ENCODE measurements at places on chromosomes 2 and 18. TPM values are rescaled to one million over a fixed set of nuclear protein-coding genes. Genes with fewer than 3 reads are reported as not detected.

Gene GALNT14
- 1.7 TPM for total RNA-seq

Gene PMAIP1
- 1.3 TPM for total RNA-seq

Gene POMC
- total RNA-seq = 1.2 TPM

Gene COL3A1
- total RNA-seq = 1,346 TPM

Gene XRCC5
- total RNA-seq = 189 TPM

Gene SERPINB13
- not detected for total RNA-seq

- peaks cover 3% of the 10 kb centered on the region for H3K4me1 ChIP-seq
- H3K36me3 ChIP-seq = peaks cover 4% of the 10 kb centered on the region
Observed at GRCh38 chr2:36554531-36554930, 43.4 kb downstream of the FEZ2 start.

- peaks cover 34% of the 10 kb centered on the region for H3K4me1 ChIP-seq
- H3K27me3 ChIP-seq = no peaks in the 10 kb centered on the region
- DNase-seq = no peak
- no peak overlapping the region for H3K27ac ChIP-seq
- no peaks in the 10 kb centered on the region for H3K36me3 ChIP-seq
Observed at GRCh38 chr2:207150284-207150683, 15.5 kb downstream of the KLF7 start.

DNA sequence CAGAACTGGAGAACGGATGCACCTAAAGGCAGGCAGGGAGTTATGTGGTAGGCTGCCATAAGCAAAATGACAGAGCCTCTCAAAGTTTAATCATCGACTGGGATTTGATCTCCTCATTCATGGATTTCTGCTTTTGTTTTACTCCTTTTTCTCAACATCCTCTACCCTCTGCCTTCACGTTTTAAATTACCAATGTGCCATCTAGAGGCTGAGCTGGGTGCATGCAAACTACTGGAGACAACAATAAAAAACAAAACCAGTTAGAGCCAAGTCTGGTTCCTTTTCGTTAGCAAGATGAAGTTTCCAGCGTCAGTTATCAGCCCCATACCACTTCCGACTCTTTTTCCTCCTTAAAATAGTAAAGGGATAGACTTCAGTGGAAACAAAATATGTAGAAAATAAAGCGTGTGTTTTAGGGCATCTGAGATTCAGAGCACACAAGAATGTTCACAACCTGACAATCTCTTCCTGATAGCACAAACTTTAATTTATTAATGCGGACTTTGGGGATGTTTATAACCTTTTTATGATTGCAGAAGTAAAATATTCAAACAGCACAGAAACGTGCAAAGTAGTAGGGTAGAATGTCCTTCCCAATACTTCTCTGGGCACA is 117.0 kb downstream of the LAMA1 start:
- H3K36me3 ChIP-seq = no peaks in the 10 kb centered on the region
- H3K27ac ChIP-seq = no peak overlapping the region
- no peaks in the 10 kb centered on the region for H3K27me3 ChIP-seq
- no peak for DNase-seq
- no peaks in the 10 kb centered on the region for H3K4me1 ChIP-seq

GRCh38 chr2:8234253-8234652 is 447.6 kb upstream of the ID2 start:
- no peak overlapping the region for H3K4me3 ChIP-seq
- no peaks in the 10 kb centered on the region for H3K27me3 ChIP-seq
- H3K27ac ChIP-seq = no peak overlapping the region
- no peak for DNase-seq
- peaks cover 3% of the 10 kb centered on the region for H3K4me1 ChIP-seq
- H3K36me3 ChIP-seq = no peaks in the 10 kb centered on the region

DNA sequence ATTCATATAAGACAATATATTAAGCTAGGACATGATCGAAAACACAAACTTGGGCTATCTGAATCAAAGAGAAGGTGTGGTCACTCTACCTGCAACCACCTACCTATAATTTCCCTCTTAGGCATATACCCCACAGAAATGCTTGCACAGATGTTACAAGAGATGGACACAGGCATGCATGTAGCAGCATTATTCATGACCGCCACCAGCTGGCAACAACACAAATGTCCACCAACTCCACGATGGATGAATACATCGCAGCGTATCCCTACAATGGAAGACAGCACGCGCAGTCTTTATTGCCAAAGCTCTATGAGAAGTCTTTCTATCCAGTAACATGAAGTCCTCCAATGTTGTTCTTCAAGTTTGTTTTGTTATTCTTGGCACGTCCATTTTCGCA is 90.8 kb downstream of the ARL4C start:
- no peak overlapping the region for H3K27ac ChIP-seq
- no peaks in the 10 kb centered on the region for H3K27me3 ChIP-seq
- H3K4me3 ChIP-seq = no peak overlapping the region
- no peaks in the 10 kb centered on the region for H3K4me1 ChIP-seq

DNA sequence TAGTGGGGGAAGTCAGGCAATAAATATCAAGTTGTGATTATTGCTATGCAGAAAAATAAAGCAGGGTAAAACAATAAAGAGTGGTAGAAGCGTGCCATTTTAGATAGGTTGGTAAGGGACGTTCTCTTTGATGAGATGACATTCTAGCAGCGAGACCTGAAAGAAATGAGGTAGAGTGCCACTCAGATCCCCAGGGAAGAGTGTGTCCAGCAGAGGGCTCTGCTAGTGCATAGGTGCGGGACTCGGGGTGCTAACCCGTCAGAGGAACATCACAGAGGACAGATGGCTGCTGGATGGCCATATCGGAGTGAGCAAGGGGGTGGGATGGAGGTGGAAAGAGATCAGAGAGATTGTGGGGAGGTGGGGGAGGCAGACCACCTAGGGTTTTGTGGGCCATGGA is 16.3 kb upstream of the GTF2A1L start:
- no peaks in the 10 kb centered on the region for H3K27me3 ChIP-seq
- H3K4me3 ChIP-seq = no peak overlapping the region
- no peak overlapping the region for H3K27ac ChIP-seq
- no peaks in the 10 kb centered on the region for H3K36me3 ChIP-seq
- H3K4me1 ChIP-seq = no peaks in the 10 kb centered on the region
- DNase-seq = no peak

- H3K36me3 ChIP-seq = no peaks in the 10 kb centered on the region
- H3K27me3 ChIP-seq = no peaks in the 10 kb centered on the region
- H3K27ac ChIP-seq = no peak overlapping the region
- no peaks in the 10 kb centered on the region for H3K4me1 ChIP-seq
- no peak for DNase-seq
Observed at GRCh38 chr18:46754661-46755292, 2.1 kb downstream of the ST8SIA5 start.

DNA sequence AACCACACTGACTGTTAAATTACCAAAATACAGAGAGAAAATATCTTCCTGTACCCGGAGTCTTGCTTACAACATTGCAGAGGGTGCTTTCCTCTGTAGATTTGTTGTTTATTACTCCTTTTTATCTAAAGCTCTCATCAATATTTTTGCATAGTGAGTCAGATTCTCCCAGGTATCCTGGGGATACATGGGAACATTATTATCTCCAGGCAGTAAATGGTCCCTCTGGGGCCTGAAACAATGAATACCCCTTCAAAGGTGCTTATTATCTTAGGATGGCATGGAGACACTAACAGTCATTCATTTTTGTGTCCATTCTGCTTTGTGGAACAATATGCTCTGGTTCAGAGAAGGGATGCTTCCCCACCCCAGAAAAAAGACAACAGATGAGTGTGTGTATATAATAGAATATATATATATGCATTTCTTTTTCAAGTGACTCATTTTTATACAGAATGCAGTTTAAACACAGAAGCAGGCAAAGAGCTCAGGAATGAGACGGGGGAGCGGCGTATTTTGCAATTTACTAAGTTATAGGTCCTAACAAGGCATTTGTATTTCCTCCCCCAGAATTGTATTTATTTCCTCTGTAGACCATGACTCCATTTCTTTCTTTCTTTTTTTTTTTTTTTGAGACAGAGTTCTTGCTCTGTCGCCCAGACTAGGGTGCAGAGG is 424.8 kb upstream of the ZEB2 start:
- H3K36me3 ChIP-seq = no peaks in the 10 kb centered on the region
- no peak overlapping the region for H3K27ac ChIP-seq
- peaks cover 17% of the 10 kb centered on the region for H3K4me1 ChIP-seq
- H3K27me3 ChIP-seq = no peaks in the 10 kb centered on the region

DNA sequence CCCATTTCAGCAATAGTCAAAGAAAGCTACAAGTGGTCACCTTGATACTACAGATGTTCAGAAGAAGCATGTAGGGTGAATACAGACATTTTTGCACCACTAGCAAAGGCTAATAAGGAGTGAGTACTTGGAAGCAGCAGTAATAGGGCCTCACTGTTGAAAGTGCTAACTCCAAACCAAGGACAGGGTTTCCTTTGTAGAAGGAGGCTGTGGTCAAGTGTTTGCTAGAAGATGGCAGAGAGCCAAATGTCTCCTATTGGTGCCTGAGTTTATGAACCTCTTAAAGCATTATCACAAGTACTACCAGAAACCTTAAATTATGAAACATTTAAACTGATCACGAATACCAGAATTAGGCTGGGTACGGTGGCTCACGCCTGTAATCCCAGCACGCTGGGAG is 308.1 kb downstream of the ZEB2 start:
- no peak overlapping the region for H3K27ac ChIP-seq
- peaks cover 2% of the 10 kb centered on the region for H3K36me3 ChIP-seq
- H3K4me3 ChIP-seq = no peak overlapping the region
- no peaks in the 10 kb centered on the region for H3K27me3 ChIP-seq
- no peak for DNase-seq

DNA sequence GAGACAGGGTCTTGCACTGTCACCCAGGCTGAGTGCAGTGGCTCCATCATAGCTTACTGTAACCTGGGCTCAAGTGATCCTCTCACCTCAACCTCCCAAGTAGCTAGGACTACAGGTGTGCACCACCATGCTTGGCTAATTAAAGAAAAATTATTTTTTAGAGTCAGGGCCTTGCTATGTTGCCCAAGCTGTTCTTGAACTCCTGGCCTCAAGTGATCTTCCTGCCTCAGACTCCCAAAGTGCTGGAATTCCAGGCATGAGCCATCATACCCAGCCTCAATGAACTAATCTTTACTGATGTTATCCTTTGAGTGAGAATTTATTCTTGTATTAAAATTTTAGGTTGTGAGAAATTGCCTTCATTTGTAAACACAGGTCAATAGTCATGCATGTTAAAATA is 27.0 kb upstream of the CD28 start:
- no peak for DNase-seq
- peaks cover 6% of the 10 kb centered on the region for H3K4me1 ChIP-seq
- no peak overlapping the region for H3K27ac ChIP-seq
- H3K27me3 ChIP-seq = no peaks in the 10 kb centered on the region
- no peaks in the 10 kb centered on the region for H3K36me3 ChIP-seq

- H3K27me3 ChIP-seq = no peaks in the 10 kb centered on the region
- no peaks in the 10 kb centered on the region for H3K4me1 ChIP-seq
- H3K36me3 ChIP-seq = no peaks in the 10 kb centered on the region
- no peak for DNase-seq
- no peak overlapping the region for H3K27ac ChIP-seq
Observed at GRCh38 chr18:64017870-64018269, 48.0 kb downstream of the SERPINB8 start.

DNA sequence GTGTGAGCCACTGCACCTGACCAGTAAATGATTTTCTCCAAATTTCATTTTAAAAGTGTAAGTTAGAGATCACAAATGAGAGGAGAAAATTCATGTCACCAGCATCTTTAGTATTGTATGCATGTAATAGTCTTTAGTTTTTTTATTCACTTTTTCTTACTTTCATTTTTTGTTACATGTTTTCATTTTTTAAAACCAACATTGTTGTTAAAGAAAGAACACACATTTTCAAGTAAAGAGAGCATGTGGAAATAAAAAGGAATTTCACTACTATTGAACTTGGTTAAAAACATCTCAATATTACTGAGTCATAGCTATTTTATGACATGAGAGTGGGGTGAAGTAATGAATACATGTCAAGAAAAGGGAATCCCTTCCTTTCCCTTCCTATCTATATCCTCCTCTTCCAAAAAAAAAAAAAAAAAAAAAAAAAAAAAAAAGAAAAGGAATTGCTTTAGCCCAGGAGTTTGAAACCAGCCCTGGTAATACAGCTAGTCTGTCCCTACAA is 29.1 kb upstream of the PMAIP1 start:
- no peaks in the 10 kb centered on the region for H3K36me3 ChIP-seq
- no peaks in the 10 kb centered on the region for H3K4me1 ChIP-seq
- DNase-seq = no peak
- no peak overlapping the region for H3K27ac ChIP-seq

DNA sequence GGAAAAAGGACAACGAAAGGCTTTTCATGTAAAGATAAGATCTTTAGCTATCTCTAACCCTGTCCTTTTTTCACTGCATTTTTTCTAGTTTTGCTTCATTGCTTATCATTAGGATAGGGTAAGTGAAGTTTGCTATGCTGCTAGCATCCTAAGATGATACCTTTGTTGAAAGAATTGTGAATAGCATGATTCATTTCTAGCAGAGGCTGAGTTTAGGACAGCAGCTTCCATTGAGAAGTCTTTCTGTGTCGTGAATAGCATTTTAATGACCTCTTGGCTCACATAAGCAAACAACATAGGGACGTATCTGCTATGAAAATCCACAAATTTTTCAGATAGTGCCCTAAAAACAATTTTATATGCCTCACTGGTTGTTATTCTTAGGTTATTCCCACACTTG is 36.4 kb upstream of the GAREM2 start:
- H3K27ac ChIP-seq = no peak overlapping the region
- no peaks in the 10 kb centered on the region for H3K27me3 ChIP-seq
- no peak overlapping the region for H3K4me3 ChIP-seq
- no peaks in the 10 kb centered on the region for H3K36me3 ChIP-seq
- H3K4me1 ChIP-seq = no peaks in the 10 kb centered on the region
- no peak for DNase-seq

DNA sequence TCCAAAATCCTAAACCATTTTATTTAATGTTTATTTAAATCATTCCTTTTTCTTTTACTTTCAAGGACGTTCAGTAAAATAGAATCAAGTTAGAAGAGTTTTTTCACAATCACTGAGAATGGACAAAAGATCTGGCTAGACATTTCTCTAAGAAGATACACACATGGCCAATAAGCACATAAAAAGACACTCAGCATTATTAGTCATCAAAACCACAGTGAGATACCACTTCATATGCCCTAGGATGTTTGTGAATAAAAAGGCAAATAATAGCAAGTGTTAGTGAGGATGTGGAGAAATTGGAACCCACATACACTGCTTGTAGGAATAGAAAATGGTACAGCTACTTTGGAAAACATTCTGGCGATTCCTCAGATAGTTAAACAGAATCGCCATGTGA is 76.1 kb downstream of the RHBDD1 start:
- H3K4me3 ChIP-seq = no peak overlapping the region
- H3K36me3 ChIP-seq = peaks cover 2% of the 10 kb centered on the region
- H3K27ac ChIP-seq = no peak overlapping the region
- H3K4me1 ChIP-seq = no peaks in the 10 kb centered on the region
- DNase-seq = no peak
